NCI-H1694 (cell line): ENCODE measurements at places on chromosomes 1 and 21.

DNA sequence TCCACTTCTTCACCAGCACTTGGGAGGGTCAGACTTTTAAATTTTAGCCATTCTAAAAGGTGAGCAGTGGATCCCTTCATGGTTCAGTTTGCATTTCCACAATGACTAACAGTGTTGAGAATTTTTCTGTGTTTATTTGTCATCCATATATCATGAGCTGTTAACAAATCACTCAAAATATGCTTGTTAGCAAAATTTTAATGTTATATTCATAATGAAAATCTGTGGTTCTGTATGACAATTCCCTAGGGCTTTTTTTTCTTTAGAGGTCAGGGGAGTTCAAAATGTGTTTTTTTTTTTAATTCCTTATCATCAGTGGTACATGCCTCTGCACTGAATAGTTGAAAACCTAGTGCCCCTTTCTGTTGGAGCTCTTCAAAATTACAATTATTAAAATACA, 682.2 kb upstream of the ADGRL2 start:
- DNase-seq = no peak

DNA sequence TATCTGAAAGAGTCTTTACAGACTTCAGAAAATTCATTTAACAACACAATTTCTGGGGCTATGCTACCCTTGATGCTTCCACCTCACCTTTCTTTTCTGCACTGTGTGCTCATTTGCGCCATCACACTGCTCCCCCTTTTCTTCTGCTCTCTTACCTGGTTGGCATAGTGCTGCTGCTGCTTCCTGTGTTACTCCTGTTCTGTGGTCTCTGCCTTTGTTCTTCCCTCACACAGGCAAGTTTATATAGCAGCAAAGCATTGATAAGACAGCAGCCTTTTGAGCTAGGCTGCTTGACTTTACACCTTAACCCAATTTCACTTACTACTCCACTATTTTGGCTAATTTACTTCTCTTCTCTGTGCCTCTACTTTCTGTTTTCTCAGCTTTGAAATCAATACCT, 18.3 kb downstream of the SGIP1 start:
- DNase-seq = no peak

GRCh38 chr1:78096017-78096416, 50.3 kb downstream of the GIPC2 start:
- DNase-seq = no peak

- no peak for DNase-seq
Observed at GRCh38 chr1:24850328-24850920, 79.7 kb downstream of the RUNX3 start.

DNA sequence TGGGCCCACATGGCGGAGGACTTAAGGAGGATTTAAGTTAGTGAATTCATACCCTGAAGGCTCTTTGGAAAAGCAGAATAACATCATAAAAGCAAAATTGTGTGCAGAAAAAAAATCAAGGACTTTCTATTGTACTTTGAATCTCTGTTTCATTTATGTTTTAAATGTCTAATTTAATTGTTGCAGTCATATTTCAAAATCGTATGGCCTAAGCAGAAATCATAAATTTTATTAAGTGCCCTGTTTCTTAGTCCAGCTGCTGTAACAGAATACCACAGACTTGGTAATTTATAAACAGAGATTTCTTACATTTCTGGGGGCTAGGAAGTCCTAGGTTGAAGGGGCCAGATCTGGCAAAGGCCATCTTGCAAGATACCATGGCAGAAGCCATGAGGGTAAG, 555.6 kb downstream of the LTN1 start:
- DNase-seq = no peak

GRCh38 chr21:27424601-27425000, 457.7 kb upstream of the ADAMTS5 start:
- no peak for DNase-seq

GRCh38 chr1:16048573-16049189, 5.1 kb downstream of the CLCNKB start:
- DNase-seq = no peak

- no peak for DNase-seq
Observed at GRCh38 chr1:53735681-53736080, 3.3 kb downstream of the GLIS1 start.
